ENCODE measurements at places on chromosomes 5 and 9. TPM values are rescaled to one million over a fixed set of nuclear protein-coding genes. Genes with fewer than 3 reads are reported as not detected.

- DNase-seq, result no peak
Observed at GRCh38 chr5:154203798-154204578, 13.5 kb downstream of the GALNT10 start.

GRCh38 chr5:141771031-141771430, 89.0 kb upstream of the ARAP3 start:
- DNase-seq, result no peak

DNA sequence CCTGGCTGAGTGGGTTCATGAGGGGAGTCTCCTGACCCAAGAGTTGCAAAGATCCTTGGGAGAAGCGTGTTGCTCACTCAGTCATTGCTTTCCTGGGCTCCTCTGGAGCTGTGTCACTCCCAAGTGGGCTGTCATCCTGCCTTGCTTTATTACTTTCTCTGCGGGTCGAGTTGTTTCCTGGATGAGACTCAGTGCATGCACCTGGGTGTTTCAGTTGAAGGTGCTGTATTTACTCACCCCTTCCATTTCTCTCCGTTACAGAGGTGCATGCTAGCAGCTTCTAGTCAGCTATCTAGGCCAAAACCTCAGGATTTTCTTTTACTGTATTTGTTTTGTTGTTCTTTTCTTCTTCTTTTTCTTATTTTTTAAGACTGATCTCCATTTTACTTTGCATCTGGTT, 785.5 kb upstream of the EDIL3 start:
- no peak for DNase-seq

GRCh38 chr5:7214906-7215416, 181.0 kb upstream of the ADCY2 start:
- no peak for DNase-seq

DNA sequence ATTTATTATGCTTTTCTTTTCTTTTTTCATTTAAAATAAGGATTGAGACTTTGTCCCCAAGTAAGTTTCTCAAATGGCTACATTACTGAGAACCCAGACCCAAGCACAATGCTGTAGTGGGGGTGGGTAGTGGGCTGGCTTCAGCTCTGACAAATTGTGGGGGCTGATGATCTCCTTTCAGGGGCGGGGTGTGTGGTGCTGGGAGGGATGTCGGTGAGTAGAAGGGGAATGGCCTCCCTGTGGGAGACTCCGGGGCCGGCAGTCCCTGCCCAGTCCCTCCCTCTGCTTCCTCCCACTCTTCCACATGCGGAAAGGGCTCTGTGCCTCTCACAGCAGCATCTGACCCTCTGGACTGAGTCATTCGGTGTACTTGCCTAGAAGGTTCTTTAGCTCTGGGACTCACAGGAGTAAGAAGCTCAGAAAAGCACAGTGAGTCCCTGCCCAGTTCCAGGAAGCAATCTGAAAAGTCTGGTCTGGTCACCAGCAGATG, 14.3 kb downstream of the CD180 start:
- no peak for DNase-seq

DNA sequence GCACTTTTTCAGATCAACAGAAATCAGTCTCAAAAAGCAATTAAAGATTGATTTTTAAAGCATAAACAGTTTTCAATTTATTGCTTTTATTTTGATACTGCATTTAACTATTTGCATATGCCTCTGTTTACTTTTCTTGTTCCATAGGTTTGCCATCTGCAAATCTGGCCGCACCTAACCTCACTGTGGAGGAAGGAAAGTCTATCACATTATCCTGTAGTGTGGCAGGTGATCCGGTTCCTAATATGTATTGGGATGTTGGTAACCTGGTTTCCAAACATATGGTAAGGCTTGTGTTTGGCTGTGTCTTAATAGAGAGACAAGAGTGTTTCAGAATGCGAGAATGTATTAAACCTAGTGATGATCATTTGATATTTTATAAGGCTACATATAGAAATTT, 53.9 kb downstream of the NTRK2 start:
- DNase-seq, result no peak

- no peak for DNase-seq
Observed at GRCh38 chr5:14064841-14065240, 78.3 kb upstream of the TRIO start.

GRCh38 chr5:140141241-140141640, 15.5 kb downstream of the IGIP start:
- no peak for DNase-seq

GRCh38 chr5:34620185-34620584, 35.9 kb upstream of the RAI14 start:
- DNase-seq, result no peak

DNA sequence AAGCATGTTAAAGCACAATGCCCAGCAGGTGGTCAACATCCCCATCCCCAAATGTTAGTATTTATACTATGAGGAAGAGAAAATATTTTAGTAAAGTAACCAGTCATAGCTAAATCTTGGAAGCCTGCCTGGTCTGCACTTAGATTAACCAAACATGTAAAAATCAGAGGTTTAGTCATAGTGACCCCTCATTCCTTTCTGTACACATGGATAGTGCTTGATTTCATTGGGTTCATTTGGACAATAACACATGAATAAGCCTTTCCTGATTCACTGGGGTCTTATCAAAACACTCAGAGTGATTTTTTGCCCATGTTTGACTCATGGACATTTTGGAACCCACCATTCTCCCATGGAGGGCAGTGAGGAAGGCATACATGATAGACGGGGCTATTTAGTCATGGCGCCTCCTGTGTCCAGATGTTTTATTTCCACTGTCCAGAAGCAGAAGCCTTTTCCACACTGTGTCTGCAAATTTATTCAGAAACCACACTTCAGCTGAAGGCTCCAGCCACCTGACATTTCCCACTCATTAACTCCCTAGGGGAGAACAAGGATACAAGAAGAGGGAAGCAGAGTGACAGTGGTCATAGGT, 32.5 kb downstream of the OR1J1 start:
- DNase-seq, result no peak

DNA sequence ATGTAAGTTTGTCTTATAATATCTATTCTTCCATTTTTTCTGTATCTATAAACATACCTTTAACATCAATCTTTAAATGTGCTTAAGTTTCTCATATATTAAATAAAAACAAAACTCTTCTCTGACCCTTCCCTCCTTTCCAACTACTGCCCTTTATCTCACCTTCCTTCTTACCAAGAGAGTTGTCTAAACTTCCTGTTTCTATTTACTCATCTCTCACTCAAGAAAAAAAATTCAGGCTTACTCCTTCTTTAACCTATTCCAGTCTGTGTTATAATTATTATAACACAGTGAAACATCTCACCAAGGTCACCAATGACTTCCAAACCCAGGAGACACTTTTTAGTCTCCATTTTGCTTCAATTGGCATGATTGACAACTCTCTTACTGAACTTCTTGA, 140.9 kb downstream of the CCDC171 start:
- DNase-seq, result no peak

- no peak for DNase-seq
Observed at GRCh38 chr5:67178966-67179365, 17.6 kb downstream of the CD180 start.

GRCh38 chr9:98781588-98782383, 14.6 kb downstream of the ANKS6 start:
- DNase-seq, result no peak

DNA sequence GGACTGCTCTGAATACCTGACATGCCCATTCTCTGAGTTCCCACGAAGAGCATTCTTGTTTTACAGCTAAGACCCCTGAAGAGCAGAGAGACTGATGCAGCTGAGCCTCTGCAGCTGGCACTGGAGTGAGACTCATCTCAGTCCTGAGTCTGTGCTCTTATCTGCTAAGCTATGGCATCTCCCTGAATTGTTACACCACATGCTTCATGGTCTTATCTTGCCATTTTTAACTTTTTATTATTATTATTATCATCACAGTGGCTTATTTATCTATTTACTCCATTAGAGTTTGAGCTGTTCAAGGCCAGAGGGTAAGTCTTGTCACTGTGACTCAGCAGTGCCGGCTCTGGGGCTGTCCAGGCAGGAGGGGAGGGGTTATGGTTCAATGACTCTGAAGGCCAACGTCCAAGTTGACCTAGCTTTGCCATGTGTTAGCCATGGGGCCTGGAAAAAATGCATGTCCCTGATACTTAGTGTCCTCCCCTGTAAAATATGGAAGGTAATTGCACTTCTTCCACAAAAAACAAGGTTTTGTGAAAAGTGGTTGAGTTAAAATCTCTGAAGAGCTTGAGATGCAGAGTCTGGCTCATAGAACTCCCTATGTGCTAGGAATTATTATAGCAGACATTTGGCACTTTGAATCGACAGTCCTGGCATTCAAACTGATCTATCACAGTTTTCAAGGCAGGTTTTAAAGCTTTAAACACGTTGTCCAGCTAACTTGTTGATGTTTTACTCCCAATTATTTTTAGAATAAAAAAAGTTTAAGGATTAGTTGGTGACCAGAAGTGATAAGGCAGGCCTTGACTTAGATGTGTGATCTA, 94.6 kb downstream of the ALDH1A1 start:
- no peak for DNase-seq

DNA sequence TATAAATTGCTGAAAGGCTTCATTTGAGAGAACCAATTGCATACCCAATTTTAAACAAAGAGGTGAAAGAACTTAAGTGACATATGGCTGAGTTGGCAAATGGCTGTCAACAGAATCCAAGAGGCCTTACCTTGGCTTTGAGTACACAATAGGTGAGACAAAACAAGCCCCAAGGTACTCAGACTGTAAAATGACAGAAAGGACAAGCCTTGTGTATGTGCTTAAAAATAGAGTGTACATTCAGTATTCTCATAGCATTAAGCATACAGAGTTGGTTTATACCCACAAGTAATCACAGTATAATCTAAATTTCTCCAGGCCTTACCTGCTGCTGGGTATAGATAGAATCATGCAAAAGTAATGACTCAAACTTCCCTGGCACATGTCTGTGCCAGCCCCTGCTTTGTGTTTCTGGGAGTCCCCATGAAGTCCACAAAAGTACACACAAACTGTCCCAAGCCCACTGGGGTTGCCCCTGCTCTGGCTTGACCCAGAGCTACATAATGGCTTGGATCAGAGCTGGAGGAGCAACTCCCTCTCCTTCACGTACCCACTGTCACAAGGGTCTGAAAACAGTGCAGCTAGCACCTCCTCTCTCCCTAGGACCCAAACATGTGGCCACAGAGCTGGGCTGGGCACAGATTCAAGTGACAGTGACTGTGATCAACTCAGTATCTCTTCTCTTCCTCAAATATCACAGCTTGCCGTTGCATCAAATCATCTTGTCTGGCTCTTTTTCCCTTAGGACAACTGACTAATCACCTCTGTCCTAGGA, 250.8 kb downstream of the ENC1 start:
- no peak for DNase-seq

The LTC4S gene
- 1.5 TPM for total RNA-seq

The HMCN2 gene
- total RNA-seq, result 0.17 TPM

The CSNK1A1 gene
- 176 TPM for total RNA-seq

The C9 gene
- not detected for total RNA-seq

The CLIC3 gene
- 0.43 TPM for total RNA-seq

The TIFAB gene
- total RNA-seq, result not detected

The ZNF454 gene
- total RNA-seq, result 0.21 TPM

The IFNA13 gene
- total RNA-seq, result not detected

The SLC9A3 gene
- 1.3 TPM for total RNA-seq

The GNAQ gene
- total RNA-seq, result 22.7 TPM
